GM04503 (cell line): ENCODE measurements at places on chromosomes 12 and 14.

DNA sequence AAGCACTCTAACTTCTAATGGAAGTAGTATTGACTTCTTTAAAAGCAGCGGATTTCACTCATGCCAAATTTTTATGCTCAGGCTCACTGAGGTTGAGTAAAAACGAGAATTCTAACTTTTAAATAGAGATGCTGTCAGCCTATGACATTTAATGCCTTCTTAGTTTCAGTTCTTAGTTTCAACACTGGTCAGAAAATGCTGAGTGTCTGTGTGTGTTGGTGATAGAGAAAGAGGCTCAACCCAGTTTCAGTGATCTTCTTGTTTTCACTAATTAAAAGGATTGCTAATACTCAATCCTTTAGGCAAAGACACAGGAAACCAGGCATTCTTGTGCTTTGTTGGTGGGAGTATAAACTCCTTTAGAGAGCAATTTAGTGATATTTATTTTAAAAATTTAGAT, 31.0 kb downstream of the PEBP1 start:
- DNase-seq, result no peak

- DNase-seq, result no peak
Observed at GRCh38 chr12:3185260-3185870, 108.2 kb downstream of the TSPAN9 start.

- DNase-seq, result no peak
Observed at GRCh38 chr12:131067981-131068851, 114.5 kb downstream of the ADGRD1 start.

DNA sequence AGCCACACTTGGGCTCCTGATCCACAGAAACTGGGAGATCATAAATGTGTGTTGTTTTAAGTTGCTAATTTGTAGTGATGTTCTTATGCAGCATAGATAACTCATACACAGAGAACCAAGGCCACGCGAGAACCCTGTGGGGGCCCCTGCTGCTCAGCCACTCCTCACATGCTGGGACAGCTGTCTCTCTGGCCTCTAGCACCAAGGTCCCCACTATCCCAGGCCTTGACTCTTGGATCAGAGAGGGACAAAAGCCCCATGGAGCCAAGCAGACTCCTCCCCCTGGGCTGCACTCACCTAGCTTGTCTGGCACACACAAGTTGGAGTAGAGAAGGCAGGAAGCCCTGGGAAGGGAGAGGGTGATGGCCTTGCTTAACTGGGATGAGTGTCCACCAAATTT, 11.3 kb downstream of the PLD4 start:
- DNase-seq, result no peak

DNA sequence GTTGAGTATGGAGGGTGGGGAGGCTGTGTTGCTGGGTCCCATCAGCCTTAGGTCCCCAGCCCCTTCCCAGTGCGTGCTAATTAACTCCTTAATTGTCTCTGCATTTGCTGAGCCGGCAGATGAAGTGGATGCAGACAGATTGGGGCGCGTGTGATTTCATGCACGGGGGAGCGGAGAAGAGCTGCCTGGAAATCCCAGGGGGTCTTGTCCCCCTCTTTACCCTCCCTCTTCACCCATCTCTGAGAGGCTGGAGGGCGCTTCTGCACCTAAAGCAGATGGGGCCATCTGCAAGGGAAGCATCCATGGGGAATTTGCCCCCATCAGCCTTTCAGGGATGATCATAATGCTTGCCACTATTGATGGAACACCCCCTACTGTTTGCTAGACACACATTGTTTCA, 4.4 kb upstream of the ASIC1 start:
- DNase-seq, result no peak

DNA sequence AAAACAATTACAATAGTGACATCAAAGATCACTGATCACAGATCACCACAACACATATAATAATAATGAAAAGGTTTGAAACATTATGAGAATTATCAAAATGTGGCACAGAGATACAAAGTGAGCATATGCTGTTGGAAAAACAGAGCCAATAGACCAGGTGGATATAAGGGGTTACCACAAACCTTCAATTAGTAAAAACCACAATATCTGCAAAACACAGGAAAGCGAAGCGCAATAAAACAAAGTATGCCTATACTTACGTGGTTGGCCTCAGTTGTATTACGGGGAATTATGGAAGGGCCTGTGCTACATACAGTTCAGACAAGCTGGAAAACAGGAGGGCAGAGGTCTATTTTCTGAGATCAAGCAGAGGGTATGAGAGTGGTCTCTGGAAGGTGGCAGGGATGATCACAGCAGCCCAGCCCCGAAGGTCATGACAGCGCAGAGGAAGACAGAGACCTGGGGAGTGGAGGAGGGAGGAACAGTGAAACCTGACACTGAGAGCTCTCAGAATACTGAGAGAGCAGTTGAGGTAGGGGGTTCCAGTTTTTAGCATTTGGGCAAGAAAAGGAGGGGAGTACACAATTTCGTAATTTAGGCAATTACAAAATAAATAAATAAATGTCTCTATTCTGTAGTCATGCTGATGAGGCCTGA, 41.3 kb downstream of the IFNG start:
- DNase-seq, result no peak

DNA sequence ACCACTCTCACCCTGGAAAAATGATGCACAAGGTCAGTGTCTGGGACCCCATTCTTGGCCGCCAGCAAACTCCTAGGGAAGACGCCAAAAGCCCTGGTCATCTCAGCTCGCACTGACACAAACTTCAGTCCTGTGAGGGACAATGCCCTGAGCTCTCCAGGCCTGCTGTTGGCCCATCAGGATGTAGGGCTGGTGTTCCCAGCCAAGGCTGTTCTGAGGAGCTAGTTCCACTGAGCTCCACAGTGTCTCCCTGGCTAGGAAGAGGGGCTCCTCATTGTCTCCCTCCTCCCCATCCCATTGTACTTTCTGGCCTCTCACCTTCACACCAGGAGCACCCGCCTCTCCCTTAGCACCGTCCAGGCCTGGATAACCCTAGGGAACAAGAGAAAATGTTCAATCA, 10.8 kb downstream of the COL2A1 start:
- no peak for DNase-seq

DNA sequence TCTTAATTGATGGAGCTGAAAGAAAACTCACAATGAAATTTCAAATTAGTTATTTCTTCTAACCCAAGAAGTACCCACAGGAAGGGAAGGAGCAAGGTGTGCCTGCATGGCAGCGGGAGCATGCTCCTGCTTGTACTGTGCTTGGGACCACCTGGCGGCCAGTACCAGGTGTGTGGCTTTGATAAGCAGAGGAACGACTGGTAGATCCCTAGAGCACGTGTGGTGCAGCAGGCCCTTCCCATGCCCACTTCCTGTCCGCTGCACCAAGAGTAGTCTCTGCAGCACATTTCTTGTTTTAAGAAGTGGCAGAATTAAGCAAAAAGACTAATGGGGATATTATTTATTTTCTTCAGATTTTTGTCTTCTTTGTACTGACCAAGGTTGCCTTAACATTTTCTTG, 122.3 kb upstream of the ATF1 start:
- no peak for DNase-seq

DNA sequence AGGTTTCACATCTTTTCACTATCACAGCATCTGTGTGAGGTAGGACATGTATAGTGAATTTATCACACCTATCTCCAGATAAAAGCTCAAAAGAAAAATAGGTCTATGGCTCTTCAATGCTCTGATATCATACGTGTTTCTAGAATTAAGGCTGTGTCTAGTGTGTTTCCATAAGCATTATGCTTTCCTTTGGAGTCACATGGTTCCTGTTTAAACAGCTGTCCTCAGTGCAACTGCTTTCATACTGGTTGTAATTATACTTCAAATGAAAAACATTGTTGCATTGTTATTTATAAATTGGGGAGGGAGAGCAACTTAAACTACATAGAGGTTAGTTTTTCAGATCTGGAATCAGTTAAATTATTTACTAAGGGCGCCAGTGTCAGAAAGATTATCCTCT, 151.6 kb downstream of the SYT1 start:
- no peak for DNase-seq
